ENCODE measurements at places on chromosomes 2 and 18. TPM values are rescaled to one million over a fixed set of nuclear protein-coding genes. Genes with fewer than 3 reads are reported as not detected.

DNA sequence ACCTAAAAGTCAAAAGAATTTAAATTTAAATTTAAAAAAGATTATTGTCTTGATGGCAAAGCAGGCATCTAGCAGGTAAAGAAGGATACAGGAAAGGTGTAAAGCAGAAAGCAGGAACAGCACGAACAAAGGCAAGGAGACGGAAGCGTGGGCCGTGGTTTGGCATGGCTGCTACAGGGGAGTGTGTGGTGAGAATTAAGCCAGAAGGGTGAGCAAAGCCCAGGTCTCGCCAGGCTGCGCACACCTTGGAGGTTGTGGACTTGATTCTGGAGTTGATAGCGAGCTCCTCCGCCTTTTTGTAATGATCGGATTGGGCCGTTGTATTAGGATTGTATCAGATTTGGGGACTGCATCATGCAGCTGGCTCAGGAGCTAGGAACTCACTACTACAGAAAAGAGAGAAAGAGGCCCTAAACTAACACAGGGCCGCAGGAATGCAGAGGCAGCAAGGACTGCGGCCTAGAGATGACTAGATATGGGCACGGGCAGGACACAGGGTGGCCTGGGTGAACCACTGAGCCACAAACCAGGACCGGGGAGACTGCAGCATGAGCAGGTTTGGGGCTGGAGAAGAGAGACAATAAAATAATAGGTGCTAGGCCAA is 71.4 kb upstream of the TMEM247 start:
- DNase-seq = no peak

DNA sequence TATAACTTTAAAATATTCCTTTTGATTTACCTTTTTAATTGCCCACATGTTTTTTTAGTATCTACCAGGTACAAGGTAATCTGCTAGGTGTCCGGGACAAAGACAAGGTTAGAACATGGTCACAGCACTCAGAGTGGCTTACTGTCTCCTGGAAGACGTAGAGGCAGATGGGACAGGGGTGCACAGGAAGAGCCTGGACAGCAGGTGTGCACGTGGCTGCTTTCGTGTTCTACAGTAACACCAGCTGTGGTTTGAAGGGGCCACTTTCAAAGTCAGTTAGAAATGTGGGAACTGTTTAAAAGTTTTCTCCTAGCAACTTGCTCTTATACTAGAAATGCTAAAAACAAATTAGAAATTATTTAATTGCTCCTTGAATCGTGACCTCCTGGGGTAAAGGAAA is 102.9 kb upstream of the ALPP start:
- DNase-seq = no peak

DNA sequence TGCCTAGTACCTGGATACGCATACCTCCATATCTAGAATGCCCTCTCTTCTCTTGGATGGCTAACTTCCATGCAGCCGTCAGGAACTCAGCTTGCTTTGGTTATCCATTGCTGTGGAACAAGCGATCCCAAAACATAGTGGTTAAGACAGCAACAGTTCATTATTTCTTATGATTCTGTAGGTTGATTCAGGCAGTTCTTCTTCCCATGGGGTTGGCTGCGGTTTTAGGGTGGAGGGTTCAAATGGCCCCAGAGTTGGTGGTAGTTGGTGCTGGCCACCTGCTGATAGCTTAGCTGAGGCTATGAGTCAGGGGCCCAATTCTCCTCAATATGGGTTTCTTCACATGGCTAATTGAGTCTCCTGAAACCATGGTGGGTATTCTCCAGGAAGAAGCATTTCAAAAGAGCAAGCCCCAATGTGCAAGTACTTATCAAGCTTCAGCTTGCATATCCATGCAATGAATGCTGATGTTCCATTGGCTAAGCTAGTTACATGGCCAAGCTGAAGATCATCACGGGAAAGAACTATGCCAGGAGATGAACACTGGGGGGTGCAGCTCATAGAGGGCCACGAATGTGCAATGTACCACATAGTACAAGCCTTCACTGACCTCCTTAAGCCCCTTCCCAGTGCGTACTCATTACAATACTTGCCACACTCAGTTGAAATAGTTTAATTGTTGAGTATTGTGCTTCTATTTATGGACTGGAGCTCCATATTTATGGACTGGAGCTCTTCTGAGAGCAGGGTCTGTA is 10.0 kb upstream of the RHOB start:
- DNase-seq = no peak

- no peak for DNase-seq
Observed at GRCh38 chr2:100077935-100078334, 64.5 kb downstream of the AFF3 start.

GRCh38 chr2:51959696-51960095 is 927.8 kb upstream of the NRXN1 start:
- DNase-seq = no peak

- DNase-seq = no peak
Observed at GRCh38 chr2:70467831-70468779, 85.5 kb downstream of the TGFA start.

DNA sequence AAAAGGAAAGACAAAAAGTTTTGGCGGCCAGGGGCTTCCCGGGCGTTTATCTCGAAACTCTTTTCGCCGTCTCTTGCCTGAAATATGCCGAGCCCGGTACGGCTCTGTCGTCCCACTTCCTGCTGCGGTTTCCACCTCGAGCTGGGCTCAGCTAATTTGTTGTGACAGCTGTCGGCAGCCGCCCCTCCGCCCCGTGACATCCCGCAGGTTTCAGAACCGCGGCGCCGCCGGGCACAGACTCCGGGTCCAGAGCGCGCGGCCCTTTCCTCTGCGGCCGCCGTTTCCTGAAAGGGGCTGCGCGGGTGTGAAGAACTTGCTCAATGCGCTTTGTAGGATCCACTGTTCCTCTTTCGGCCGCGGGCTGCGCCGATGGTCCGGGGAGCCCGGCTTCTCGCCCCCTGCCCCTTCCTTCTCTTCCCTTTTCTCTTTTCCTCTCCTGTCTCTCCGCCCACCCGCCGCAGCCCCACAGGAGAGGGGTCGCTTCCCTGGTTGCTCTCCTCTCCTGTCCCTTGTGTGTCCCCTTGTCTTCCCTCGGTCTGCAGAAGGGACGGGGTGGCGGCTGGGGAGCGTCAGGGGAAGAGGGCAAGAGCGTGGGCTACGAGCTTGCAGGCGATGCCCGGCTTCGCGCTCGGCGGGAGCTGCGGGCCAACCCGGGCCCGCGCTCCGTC is 648 bp downstream of the ARID5A start:
- peak; percentile 91 for DNase-seq

DNA sequence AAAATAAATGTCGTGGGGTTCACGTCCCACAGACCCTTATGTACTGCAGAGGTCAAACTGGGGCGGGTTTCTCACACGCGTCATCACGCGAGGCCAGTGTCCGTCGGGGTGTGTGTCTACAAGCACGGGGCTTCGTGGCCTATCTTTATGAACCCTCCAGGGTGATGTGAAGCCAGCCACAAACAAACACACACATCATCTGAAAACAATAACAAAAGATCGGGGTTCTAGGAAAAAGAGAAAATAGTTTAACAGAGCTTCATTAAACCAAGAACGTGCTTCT is 23.3 kb downstream of the LDLRAD4 start:
- DNase-seq = no peak

GRCh38 chr18:9011431-9011830 is 91.1 kb upstream of the NDUFV2 start:
- no peak for DNase-seq

- DNase-seq = no peak
Observed at GRCh38 chr18:23986600-23987359, 27.8 kb upstream of the TTC39C start.

GRCh38 chr2:105751272-105751671 is 6.6 kb downstream of the NCK2 start:
- DNase-seq = no peak

GRCh38 chr2:950080-950966 is at the start of gene SNTG2:
TSS of gene SNTG2 (plus strand) at chr2:950849. CDS start at chr2:950997, 148 bp downstream.
- DNase-seq = peak; percentile 75

GRCh38 chr2:105494683-105495425 is 96.0 kb upstream of the FHL2 start:
- DNase-seq = no peak

DNA sequence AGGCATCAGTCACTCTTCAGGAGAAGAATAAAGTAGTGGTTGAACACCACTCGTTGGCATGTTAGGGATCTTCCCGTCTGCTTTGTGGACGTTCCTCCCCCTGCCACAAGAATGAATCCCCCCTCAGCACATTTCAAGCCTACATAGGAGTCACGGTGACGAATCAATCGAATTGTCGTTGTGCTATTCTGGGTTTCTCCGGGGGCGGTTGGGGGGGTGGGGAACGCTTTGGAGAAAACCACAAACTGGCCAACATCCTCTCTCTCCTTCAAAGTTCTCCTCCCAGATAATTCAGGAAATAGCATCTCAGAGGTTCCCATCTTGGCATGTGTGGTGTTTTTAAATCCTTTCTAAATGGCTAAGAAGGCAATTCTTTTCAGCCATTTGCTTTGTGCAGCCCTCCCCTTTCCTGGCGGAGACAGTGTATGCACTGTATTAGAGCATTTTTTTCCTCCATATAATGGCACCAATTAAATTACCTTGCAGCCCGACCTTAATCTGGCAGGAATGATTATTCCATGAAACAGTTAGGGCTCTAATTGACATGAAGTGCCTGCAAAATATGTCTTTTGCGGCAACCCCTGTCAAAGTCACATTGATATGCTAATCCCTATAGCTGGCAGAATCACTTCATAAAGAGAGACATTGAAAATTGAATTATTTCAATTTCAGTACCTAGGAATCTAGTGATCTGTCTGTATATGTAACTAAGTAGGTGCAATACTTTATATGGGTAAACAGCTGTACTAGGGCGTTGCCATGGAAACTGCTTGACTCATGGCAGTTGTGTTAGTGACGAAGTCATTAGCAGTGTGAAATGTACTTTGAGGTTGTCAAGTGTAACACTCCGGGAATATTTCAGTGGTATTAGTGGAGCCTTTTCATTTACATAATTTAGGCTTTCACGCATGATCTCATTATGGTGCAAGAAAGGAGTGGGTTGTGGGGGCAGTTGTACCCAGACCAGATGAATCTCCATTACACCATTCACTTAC is 323.4 kb upstream of the SLC14A2 start:
- no peak for DNase-seq

- no peak for DNase-seq
Observed at GRCh38 chr2:168316073-168316440, 68.7 kb upstream of the STK39 start.

- no peak for DNase-seq
Observed at GRCh38 chr2:188068093-188068492, 223.6 kb upstream of the GULP1 start.

- no peak for DNase-seq
Observed at GRCh38 chr2:221514305-221515040, 57.6 kb downstream of the EPHA4 start.

DNA sequence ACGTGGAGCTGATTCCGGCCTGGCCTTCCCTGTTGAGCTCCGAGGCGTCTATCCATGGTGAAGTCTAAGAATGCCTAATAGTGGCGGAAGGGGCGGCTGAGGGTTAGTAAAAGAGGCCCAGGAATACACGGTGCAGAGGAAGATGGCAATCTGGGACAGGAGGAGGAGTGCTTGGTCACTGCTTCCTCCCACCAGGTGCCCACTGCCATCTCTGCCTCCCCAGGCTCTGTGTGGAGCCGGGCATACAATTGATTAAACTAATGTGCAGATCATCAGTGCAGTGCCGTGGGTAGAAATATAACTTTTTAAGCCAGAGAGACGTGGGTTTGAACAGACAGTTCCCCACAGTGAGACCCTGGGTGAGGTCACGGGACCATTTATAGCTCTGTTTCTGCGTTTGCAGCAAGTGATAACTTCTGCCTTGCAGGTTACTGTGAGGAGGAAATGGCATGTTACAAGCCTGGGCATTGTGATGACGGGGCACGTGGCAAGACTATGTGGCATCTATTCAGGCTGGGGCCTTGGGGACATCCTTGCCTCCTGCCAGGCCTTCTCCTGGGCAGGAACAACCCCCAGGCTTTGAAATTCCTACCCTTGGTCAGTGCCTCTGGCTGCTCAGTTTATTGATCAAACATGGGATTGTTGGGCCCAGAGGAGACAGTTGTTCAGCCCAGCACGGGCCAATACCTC is 204.9 kb downstream of the ASB1 start:
- no peak for DNase-seq

GRCh38 chr2:136281281-136282114 is 163.5 kb upstream of the CXCR4 start:
- DNase-seq = peak; percentile 45

- no peak for DNase-seq
Observed at GRCh38 chr18:11286431-11286830, 137.1 kb upstream of the PIEZO2 start.

GRCh38 chr2:182064019-182064778 is 78.5 kb downstream of the PPP1R1C start:
- no peak for DNase-seq

GRCh38 chr18:52722904-52723303 is 382.9 kb downstream of the DCC start:
- DNase-seq = no peak

- no peak for DNase-seq
Observed at GRCh38 chr2:8694737-8695136, 12.9 kb downstream of the ID2 start.

GRCh38 chr2:148658807-148659722 is 14.5 kb downstream of the EPC2 start:
- DNase-seq = no peak

DNA sequence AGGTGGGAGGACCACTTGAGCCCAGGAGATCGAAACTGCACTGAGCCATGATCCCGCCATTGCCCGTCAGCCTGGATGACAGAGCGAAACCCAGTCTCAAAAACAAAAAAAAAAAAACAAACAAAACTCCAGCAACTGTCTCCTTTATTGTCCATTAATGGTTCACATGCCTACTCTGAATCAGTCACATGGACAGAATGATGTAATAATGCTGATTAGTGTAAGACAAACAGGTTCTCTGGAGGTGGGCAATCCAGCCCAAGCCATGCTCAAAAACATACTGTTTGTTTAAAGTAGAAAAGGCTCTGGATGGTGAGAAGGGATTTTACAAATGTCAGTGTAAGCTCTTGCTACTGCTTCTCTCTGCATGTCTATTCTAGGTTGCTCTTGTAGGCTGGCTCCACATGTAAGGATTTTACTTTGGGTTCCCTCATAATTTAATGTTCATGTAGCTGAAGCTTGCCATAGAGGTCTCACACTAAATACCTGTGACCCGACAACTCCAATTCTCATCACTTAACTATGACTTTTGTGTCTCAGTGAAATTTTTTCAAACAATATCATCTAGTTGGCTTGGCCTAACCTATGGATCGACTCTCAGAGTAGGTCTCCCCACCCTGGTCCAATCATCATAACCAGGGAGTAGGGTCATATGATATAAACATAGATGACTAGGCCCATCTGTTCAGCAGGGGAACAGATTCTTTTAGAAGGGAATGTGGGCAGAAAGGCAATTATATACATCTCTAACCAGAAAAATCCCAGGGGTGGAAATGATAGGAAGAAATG is 83.9 kb upstream of the SLC39A10 start:
- DNase-seq = no peak

GRCh38 chr2:211349031-211349430 is 792.6 kb downstream of the CPS1 start:
- no peak for DNase-seq

The ACADL gene
- total RNA-seq = not detected

The NAT8 gene
- not detected for total RNA-seq

The FAM228A gene
- 0.14 TPM for total RNA-seq

The CIB4 gene
- not detected for total RNA-seq

The HRH4 gene
- 0.10 TPM for total RNA-seq

The HJURP gene
- total RNA-seq = 93.5 TPM

The NHEJ1 gene
- total RNA-seq = 21.1 TPM

The DNER gene
- not detected for total RNA-seq
